ENCODE measurements at places on chromosomes 16 and 17.

DNA sequence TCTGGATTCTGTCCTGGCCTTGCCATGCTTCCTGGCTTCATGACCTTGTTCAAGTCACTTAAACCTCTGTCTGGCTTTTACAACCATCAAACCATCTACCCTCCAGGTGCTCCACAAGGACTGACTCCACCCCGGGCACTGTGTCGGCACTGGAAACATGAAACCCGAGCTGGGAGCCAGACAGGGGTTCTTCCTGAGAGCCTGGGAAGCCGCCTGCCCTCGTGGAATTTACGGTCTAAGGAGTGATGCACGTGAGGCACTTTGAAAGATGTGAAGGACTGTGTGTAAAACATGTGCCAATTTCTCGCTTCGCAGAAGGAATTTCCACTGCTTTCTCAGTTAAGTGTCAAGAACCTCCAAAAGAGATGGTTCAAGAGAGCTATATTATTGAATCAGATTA lies 11.6 kb downstream of the CDK5R1 start:
- no peak for DNase-seq

DNA sequence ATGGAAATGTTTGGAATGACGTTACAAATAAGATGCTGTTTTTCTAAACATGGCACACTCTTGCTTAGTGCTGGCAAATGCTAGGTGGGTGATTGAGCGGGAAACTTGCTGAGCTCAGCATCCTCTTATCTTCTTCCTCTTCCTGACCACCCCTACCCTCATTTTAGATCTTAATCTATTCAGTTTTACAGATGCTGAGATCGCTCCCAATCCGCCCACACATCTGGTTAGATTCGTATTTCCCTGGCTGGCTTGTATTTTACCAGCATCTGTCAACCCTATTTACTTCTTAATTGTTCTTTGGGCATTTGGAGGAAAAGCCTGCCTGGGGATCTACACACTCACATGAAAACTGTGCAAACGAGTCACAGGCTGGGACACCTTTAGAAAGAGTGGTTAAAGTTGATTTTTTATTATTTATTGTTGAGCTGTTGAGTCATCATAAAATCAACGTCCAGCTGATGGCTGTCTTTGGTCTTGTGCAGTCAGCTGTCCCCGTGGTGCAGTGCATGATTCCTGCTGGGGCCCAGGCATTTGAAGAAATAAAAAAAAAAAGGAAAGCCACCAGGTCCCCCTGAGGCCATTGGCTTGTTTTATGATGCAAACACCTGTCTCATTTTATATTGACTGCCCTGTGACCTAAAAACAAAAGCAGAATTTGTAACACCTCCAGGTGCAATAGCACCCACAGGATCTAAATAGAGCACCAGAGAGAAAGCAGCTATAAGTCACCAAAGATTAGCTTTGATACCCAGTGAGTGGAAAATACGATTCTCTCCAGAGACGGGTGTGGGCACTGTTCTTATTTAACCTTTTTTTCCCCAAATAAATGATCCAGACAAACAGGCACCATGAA lies 258.6 kb downstream of the HS3ST3B1 start:
- DNase-seq: no peak

- DNase-seq: no peak
Measured at GRCh38 chr16:58371841-58372240, 20.4 kb upstream of the GINS3 start.

GRCh38 chr16:82628711-82629110 lies 1.9 kb downstream of the CDH13 start:
- no peak for DNase-seq

DNA sequence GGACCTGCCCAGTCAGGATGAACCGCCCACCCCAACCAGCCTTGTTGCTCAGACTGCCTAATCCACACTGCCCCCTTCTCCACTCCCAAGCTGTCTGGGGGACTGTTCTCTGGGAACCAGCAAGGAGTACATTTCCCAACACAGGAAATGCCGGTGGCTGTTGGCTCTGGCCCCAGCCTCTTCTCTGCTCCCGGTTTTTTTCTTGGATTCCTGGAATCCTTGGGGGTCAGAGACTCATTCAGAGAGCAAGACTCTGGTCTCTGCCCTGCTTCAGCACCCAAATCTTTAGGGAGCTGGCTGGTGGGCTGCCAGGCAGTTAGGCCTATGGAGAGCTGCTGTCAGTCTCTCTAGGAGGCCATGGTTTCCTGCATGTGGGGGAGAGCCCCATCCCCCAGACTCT lies 10.8 kb upstream of the MTMR4 start:
- DNase-seq: no peak

DNA sequence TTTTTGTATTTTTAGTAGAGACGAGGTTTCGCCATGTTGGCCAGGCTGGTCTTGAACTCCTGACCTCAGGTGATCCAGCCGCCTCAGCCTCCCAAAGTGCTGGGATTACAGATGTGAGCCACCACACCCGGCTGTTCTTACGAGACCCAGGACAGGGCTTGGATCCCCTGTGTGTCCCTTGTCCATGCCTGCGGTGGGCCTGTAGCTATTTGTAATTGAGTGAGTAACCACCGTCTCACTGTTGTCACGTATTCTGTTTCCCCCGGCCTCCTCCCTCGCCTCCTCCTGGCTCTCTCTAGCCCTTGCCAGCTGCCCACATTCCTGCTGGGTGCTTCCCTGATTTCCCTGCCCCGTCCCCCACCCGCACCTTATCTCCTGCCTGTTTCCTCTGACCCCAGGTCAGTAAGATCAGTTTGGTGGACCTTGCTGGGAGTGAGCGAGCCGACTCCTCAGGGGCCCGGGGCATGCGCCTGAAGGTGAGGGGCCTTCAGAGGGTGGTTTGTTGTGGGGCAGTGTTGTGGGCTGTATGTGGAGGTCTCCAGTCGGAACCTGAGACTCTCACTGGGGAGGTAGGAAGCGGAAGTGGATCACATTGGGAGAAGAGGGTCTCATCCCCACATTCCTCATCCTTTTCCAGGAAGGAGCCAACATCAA lies 5.6 kb downstream of the KIF1C start:
- DNase-seq: no peak

DNA sequence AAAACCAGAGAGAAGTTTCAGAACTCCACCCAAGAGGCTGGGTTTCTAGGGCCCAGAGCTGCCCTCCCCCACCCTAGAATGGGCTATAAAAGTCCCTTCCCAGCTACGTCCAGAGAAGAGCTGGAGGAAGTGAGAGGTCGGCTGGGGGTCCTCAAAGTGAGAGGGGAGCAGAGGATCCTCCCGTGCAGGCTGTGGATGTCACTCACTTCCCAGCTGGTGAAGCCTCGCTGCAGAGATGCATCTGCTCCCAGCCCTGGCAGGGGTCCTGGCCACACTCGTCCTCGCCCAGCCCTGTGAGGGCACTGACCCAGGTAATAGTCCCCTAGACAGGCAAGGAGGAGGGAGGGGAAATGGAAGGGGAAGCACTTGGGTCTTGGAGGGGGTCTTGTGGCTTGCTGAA lies at the start of gene EPX:
Gene EPX, plus strand, starts transcription at position 115 of the 400 bp plus-strand sequence. Its CDS starts 121 bp downstream, at position 236.
- DNase-seq: no peak

- no peak for DNase-seq
Measured at GRCh38 chr17:82300707-82301270, 16.6 kb downstream of the CD7 start.

Data from stimulated activated CD8-positive, alpha-beta memory T cell treated with anti-CD3 and anti-CD28 coated beads, Interleukin-7, amount 100 ng/mL, for 1 hour (primary cell).